ENCODE measurements at places on chromosomes 3 and 15.
A peak's percentile ranks its signal among the peaks of the same experiment; 100 is the strongest.

- DNase-seq: no peak
Measured at GRCh38 chr3:49899815-49900214, 3.9 kb downstream of the MST1R start.

- DNase-seq: no peak
Measured at GRCh38 chr3:112338021-112338726, 5.2 kb downstream of the CD200 start.

- DNase-seq: no peak
Measured at GRCh38 chr3:73324203-73325155, 263.0 kb downstream of the EBLN2 start.

DNA sequence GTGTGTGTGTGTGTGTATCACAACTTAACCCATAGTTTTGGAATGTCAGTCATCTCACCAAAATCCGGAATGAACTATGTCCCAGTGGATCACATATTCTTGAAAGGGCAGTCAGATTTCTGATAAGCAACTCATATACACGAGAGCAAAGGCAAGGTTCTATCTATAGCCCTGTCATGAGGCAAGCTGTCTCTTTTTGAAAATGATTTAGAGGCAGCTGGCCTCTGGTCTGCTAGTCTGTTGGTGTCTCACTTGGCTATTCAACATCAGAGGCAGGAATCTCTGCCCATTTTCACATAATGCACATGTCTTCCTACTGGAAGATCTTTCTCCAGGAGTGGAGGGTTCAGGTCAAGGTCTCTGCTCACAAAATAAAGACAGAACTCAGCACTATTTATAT is 79.8 kb downstream of the CNTN6 start:
- no peak for DNase-seq

DNA sequence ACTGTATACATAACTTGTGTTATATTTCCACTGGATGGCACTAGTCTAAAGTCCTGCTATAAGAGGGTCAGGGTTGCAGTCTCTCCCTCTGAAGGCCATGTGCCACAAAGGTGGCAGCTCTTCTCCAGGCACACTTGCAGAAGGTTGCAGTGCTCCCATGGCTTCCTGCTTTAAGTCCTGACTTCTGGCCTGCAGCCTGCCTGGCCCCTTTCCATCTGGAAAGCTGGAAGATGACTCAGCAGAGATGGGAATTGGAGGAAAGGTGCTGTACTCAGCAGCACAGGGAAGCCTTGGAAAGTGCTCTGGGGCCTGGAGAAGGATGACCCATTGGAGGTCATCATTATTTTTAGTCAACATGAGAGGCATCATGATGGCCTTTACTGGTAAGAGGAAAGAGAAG is 40.9 kb upstream of the MRPL3 start:
- no peak for DNase-seq

DNA sequence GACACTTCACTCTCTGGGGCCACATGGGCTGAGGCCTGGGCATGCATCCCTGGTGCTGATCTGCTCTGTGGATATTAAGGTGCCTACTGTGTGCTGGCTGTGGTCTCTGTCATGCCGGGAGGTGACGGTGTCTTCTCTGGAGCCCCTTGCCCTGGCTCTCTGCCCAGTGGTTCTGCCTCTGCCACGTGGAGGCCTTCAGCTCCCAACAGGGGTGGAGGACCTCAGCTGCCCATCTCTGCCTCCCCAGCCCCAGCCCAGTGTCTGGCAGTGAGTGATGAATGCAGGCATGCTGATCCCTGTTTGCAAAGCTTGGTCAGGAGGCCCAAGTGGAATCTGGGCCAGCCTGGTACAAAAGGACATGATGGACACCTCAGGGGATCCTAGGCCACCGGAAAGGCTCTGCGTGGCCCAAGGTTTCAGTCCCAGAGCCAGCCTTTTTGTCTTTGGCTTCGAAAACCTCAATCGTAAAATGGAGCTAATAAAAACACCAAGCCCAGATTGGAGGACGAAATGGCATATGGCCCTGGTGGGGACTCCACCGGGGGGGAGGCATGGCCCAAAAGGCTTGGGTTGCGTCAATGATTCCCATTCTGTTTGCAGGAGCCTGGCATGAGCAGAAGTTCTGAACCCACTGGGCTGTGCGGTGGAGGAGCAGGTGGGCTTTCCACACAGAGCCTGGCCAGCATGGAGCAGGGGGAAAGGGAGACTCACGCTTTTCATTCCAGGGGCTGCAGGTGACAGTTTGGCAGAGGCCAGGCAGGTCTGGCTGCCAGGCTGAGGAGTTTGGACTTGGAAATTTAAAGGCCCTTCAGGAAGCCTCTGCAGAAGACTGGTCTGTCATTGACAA is 54.7 kb upstream of the KLF13 start:
- no peak for DNase-seq

DNA sequence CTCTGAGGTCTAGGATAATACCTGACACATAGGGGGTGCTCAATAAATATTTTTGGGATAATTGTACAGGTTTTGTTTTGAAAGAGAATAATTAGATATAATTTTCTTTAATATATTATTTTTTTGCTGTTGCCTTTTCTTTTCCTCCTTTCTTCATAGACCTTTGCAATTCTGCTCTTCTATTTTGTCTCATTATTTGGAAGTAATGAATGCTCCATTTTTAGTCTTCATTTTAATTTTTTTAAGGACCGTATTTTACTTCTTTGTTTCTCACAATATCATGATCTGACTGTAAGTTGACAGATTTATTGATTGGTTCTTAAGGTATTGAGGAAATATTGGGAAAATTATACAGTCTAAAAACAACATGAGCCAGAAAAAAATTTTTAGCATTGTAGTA is 150.5 kb upstream of the TMC3 start:
- no peak for DNase-seq

DNA sequence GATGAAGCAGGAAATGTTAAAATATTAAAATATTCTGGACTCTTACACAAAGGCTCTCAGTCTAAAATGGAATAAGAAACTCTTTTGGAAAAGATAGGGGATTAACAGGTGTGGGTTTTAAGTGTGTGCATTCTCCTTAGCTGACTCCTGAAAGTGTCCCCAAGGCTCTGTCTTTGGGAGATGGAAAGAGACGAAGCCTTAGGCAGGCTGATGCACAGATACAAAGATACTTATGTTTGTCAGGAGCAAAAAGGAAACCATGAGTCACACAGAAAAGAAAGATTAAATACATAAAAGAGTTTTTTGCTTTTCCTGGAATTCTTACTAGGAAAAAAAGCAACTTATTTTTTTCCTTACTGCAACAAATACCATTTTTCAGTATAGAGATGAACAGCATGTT is 23.8 kb upstream of the ABI3BP start:
- DNase-seq: no peak

DNA sequence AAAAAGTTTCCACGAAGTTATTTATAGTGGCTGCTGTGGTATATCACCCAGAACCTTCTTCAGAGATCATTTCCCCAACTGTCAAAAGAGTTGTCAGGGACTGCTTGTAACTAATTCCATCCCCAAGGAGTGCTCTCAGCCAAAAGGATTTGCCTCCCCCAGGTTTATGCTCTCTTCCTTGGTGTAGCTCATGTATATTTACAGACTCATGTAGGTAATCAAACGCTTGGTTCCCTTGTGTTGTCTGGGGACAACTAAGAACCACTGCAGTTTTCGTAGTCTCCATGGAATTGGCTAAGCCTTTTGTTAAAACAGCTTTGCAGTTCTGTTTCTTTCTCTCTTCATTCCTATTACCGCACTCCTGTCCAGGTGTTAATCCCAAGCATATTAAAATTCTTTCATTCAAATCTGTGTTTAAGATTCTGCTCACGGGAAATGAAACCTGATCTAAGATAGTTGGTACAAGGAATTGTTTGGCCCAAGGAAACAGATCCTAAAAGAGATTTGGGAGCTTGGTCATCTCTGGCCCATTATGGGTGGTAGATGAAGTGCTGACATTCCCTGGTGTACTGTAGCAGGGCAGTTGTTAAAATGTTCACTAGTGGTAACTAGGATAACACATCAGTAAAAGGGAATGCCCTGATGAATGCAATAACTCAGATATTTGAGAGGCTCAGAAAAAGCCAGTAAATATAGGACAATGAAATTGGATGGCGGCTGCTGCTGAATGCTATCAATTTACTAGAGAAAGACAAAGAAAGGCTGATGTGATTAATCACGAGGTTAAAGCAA is 361.3 kb upstream of the GBE1 start:
- DNase-seq: no peak

DNA sequence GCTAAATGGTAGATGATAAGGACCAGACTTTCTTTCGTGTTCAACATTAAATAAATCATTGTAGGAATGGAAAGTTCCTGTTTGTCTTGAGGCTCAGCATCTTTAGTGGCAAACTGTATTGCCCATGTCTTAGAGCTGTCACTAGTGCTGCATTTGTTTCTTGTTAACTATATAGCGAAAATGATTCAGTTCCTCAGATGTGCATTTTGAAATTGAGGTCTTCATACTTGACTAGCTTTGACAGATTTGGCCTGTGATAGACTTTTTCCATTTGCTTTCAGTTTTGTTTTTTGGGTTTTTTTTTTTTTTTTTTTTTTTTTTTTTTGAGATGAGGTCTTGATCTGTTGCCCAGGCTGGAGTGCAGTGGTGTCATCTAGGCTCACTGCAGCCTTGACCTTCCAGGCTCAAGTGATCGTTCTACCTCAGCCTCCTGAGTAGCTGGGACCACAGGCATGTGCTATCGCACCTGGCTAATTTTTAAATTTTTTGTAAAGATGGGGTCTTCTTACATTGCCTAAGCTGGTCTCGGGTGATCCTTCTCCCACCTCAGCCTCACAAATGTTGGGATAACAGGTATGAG is 9.5 kb upstream of the RPLP1 start:
- peak; percentile 25 for DNase-seq

GRCh38 chr15:25486051-25486450 is 47.2 kb upstream of the UBE3A start:
- DNase-seq: no peak

GRCh38 chr3:184713040-184713355 is 1.1 kb upstream of the MAGEF1 start:
- no peak for DNase-seq

GRCh38 chr3:76479161-76479650 is 560.7 kb upstream of the ROBO2 start:
- DNase-seq: no peak

DNA sequence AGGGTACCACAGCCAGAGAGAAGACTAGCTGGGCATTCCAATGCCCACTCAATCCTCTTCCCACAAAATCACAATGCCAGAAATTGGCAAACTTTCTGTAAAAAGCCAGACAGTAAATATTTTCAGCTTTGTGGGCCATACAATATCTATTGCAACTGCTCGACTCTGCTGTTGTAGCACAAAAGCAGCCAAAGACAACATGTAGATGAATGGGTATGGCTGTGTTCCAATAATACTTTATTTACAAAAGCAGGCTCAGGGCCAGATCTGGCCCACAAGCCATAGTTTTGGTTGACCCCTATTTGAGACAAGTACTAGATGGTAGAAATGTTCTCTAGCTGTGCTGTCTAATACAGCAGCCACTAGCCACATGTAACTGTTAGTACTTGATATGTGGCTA is 330.9 kb downstream of the ERC2 start:
- DNase-seq: no peak

DNA sequence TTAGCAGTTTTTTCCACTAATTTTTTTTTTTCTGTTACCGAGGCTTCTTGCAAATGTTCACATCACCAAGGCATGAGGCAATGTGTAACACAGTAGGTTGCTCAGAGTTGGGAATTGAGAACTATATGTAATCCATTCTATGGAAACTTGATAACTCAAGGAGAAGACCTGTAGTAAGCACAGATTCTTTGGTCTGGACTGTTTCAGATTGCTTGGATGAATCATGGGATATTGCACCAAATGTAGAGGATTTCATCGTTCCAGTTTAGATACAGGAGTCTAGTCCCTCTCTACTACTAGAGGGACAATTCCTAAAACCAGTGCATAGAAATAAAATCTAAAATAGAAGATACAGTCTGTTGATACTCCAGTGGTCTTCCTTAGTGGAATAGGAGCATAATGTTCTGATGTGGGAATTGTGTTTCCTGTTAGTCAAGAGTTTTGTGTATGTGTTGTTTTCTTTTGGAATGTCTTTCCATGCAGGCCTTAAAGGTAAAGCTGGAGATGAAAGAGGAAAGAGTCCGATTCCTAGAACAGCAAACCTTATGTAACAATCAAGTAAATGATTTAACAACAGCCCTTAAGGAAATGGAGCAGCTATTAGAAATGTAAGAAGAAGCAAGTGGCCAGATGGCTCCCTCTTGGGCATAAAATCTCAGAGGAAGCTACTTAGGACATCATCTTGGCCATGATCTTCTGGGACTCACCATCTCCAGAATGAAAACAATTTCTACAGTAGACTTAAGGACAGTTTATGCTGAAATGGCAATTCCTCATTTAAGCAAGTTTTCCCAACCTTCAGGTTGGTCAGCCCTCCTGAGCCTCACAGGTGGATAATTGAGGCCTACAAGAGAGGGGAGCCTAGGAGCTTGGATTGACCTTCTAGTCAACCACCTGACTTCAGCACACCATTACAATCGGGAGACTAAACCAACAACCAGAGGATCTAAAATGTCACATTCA is 10.7 kb downstream of the KNSTRN start:
- DNase-seq: no peak

Data from CD4-positive, alpha-beta T cell treated with Interleukin-21 for 1 hour (primary cell).